Thyroid gland (tissue), 4 donors: ENCODE measurements at places on chromosomes 5 and 9. TPM values are rescaled to one million over a fixed set of nuclear protein-coding genes. Genes with fewer than 3 reads are reported as not detected.
A peak's percentile ranks its signal among the peaks of the same experiment; 100 is the strongest.

- no peaks in the 10 kb centered on the region for H3K27me3 ChIP-seq
- no peak overlapping the region for H3K4me3 ChIP-seq
- no peaks in the 10 kb centered on the region for H3K36me3 ChIP-seq
Observed at GRCh38 chr5:116420540-116420939, 154.1 kb downstream of the SEMA6A start.

Gene TMEM267
- total RNA-seq, result 33.3 TPM

GRCh38 chr5:180785121-180785781 lies 17.4 kb downstream of the MGAT1 start:
- DNase-seq, result no peak
- H3K27ac ChIP-seq, result peak overlapping the region; percentile 83
- H3K36me3 ChIP-seq, result peaks cover 10% of the 10 kb centered on the region
- no peaks in the 10 kb centered on the region for H3K27me3 ChIP-seq
- peaks cover 17% of the 10 kb centered on the region for H3K4me1 ChIP-seq

GRCh38 chr9:108956022-108956630 lies 21.9 kb downstream of the ABITRAM start:
- DNase-seq, result no peak
- no peak overlapping the region for H3K27ac ChIP-seq
- no peaks in the 10 kb centered on the region for H3K27me3 ChIP-seq
- no peak overlapping the region for H3K4me3 ChIP-seq
- no peaks in the 10 kb centered on the region for H3K36me3 ChIP-seq

DNA sequence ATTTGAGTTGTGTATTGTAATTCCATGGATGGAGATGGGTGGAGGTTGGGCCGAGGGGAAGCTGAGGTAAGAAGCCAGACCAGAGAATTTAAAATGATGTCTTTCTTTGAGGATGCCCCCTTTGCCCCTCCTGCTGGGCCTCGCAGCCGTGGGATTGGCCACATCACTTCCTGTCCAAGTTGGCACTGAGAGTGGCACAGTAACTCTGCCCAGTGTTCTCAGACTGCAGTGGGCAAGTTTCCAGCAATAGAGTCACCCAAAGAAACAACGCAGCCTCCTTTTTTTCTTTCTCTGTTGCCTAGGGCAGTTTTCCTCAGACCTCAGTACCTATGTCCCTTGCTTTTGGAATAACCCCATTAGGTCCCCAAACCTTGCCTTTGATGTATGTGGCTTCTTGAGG lies 306.6 kb upstream of the DMRT1 start:
- H3K36me3 ChIP-seq, result no peaks in the 10 kb centered on the region
- DNase-seq, result peak; percentile 26
- H3K27me3 ChIP-seq, result no peaks in the 10 kb centered on the region
- H3K4me3 ChIP-seq, result no peak overlapping the region
- H3K4me1 ChIP-seq, result peaks cover 4% of the 10 kb centered on the region

- no peak overlapping the region for H3K4me3 ChIP-seq
- H3K27ac ChIP-seq, result no peak overlapping the region
- no peaks in the 10 kb centered on the region for H3K36me3 ChIP-seq
- DNase-seq, result peak; percentile 70
Observed at GRCh38 chr5:74490814-74491213, 149.7 kb downstream of the ENC1 start.

DNA sequence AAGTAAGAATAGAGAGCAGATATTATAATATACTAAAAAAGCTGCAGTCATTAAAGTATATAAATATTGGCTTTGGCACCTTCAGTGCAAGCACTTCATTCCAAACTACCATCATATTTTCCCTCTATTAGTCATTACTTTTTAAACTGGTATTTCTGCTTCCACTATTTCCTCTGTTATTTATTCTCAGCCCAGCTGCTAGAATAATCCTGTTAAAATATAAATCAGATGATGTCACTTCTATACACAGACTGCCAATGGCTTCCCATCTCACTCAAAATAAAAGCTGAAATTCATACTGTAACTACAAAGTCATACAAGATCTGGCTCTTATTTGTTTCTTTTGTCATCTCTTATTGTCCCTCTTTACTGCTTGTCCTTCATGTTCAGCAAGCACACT lies 432.9 kb downstream of the TLE4 start:
- no peaks in the 10 kb centered on the region for H3K27me3 ChIP-seq
- H3K4me3 ChIP-seq, result no peak overlapping the region
- H3K36me3 ChIP-seq, result no peaks in the 10 kb centered on the region
- H3K4me1 ChIP-seq, result no peaks in the 10 kb centered on the region
- H3K27ac ChIP-seq, result no peak overlapping the region
- no peak for DNase-seq

DNA sequence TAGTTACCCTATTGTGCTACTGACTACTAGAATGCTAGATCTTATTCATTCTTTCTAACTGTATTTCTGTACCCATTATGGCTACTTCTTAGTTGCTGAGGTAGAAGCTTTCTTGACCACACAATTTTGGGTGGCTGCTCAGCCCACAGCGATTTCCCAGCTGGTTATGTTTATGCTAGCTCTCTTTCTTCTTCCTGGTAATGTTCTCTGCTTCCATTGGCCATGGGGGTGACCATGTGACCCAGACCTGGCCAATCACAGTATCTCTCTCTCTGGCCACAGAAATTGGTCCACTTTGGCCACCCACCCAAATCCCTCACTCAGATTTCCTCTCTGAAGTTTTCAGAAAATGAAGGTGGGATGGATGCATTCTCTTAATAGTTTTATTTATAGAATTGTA lies 427.9 kb upstream of the CLINT1 start:
- H3K4me1 ChIP-seq, result no peaks in the 10 kb centered on the region
- H3K27me3 ChIP-seq, result no peaks in the 10 kb centered on the region
- no peaks in the 10 kb centered on the region for H3K36me3 ChIP-seq
- no peak overlapping the region for H3K4me3 ChIP-seq

Gene AK8
- 9.9 TPM for total RNA-seq
